ENCODE measurements at places on chromosomes 5 and 9.

- DNase-seq: no peak
Measured at GRCh38 chr5:101585366-101585765, 682.3 kb upstream of the ST8SIA4 start.

- DNase-seq: no peak
Measured at GRCh38 chr9:134418354-134418753, 92.1 kb downstream of the RXRA start.

DNA sequence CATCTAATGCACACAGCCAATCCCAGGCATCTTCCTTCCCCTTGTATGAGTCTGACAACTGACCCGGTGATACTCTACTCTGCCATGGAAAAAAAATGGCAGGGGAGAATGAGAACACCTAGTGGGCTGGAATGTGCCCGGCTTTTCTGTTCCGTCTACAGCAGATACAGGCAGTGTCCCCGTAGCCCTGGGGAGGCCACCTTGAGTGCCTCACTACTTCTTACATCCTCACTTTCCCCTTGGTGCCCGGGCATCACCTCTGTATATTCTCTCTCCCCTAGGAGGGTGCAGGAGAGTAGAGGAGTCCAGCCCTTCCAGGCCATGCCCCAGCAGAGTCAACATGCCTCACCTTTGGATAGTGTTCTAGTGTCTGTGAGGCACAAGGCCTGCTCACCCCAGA, 56.2 kb downstream of the SYK start:
- DNase-seq: no peak

DNA sequence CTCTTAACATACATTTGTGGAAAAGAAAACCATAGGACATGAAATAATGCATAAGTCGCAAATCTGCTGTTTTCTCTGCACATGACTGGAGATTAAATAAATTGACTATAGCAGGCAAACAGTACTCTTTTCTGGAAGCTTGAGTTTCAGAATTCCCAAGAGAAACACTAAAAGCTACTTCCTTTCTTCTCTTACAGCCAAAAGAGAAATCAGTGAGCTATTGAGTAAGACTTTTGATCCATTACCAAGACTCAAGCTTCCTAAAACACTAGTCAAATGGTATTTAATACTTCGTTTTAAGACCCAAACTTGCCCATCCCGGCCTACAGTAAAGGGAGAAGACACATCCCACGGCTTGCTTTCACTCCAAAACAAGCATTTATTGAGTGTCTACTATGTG, 335.8 kb upstream of the PUM3 start:
- DNase-seq: no peak

- no peak for DNase-seq
Measured at GRCh38 chr9:35510383-35510753, 20.5 kb downstream of the RUSC2 start.

DNA sequence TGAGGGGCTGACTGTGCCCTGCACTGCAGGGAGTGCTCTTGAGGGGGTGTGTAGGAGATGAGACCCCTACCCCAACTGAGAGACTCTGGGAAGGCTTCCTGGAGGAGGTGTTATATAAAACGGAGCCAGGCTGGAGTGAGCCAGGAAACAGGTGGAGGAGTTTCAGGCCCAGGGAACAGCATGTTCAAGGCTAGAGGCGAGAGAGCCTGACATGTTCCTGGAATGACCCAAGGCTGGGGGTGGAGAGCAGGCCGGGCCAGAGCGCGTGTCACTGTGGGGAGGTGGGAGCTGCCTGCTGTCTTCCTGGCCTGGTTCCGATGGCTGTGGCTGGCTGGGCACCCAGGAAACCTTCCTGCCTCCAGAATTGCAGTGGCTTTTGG, 48.7 kb downstream of the RXRA start:
- no peak for DNase-seq

DNA sequence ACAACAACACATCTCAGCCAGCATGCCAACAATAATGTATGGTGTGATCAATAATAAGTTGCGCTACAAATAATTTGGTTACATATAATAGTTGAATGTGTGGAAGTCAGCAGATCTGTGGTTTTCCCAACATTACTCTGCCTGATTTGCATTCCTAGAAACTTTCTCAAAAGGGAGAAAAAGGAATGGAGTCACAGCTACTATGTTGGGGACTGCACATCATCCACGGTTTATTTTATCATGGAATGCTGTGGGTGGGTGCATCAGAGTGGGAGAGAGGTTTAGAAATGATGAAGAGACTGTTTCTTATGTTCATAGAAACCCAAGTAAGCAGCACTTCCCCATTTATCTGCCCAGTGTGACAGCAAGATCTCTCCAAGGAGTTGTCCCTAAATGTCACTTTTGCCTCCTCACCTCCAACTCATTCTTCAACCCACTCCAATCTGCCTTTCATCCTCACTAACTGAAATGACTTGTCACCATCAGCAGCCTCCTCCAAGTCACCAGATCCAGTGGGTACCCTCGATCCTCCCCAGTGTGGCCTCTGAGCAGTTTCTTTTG, 2.8 kb upstream of the SPOCK1 start:
- DNase-seq: no peak

DNA sequence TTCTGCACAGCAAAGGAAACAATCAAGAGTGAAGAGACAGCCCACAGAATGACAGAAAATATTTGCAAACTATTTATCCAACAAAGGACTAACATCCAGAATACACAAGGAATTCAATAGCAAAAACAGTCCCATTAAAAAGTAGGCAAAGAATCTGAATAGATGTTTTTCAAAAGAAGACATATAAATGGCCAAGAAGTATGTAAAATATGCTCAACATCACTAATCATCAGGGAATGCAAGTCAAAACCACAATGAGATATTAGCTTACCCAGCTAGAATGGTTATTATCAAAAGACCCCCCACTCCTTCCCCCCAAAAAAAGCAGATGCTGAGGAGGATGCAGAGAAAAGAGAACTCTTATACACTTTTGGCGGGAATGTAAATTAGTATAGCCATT, 13.4 kb upstream of the OR13C8 start:
- no peak for DNase-seq

- no peak for DNase-seq
Measured at GRCh38 chr5:74074111-74074510, 448.1 kb downstream of the ARHGEF28 start.

GRCh38 chr9:15246243-15246642, 60.8 kb downstream of the TTC39B start:
- DNase-seq: no peak

DNA sequence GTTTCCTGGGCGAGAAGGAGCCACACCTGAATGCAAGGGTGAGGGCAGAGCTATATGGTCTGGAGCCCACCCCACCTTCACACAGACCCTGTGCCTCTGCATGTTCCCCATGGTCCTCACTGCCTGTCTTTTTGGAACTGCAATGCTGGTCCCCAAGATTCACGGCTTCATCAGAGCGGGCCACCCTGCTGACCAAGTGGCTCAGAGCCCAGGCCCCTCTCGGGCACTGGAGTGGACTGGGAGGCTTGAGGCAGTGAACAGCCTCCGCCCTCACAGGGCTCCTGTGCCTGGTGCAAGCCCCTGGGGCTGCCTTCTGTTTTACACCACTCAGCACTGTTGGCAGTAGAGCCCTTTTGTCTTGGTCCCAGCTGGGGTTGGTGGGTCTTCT, 143.2 kb downstream of the CACNA1B start:
- no peak for DNase-seq

DNA sequence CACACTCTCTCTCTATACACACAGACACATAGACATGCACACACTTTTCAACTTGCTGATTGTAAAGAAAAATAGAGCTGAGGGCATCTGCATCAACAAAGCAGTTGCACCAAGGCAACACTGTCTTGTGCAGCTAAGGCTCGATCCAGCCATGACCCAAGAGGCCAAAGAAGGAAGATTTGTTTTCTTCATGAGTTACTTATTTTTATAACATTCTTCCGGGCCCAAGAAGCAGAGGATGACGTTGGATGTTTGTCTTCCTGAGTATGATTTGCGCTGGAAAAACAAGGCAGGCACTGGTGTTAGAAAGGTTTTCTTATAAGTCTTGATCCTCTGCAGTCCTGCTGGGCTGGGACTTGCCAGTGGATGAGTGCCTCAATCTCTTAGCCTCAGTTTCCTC, 344.1 kb downstream of the ADAMTS6 start:
- DNase-seq: no peak

Data from activated CD4-positive, alpha-beta T cell treated with anti-CD3 and anti-CD28 coated beads, Interleukin-2, amount 10 ng/mL, durations not matched to agents 7 days and 5 days (primary cell).